Stimulated activated naive CD8-positive, alpha-beta T cell treated with anti-CD3 and anti-CD28 coated beads, Interleukin-15, Interleukin-2, amounts not matched to agents 100 U/mL and 50 U/mL, for 24 hours (primary cell): ENCODE measurements at places on chromosomes 16 and 17.

GRCh38 chr16:83933885-83934683 lies 19.0 kb upstream of the OSGIN1 start:
- no peak for DNase-seq

DNA sequence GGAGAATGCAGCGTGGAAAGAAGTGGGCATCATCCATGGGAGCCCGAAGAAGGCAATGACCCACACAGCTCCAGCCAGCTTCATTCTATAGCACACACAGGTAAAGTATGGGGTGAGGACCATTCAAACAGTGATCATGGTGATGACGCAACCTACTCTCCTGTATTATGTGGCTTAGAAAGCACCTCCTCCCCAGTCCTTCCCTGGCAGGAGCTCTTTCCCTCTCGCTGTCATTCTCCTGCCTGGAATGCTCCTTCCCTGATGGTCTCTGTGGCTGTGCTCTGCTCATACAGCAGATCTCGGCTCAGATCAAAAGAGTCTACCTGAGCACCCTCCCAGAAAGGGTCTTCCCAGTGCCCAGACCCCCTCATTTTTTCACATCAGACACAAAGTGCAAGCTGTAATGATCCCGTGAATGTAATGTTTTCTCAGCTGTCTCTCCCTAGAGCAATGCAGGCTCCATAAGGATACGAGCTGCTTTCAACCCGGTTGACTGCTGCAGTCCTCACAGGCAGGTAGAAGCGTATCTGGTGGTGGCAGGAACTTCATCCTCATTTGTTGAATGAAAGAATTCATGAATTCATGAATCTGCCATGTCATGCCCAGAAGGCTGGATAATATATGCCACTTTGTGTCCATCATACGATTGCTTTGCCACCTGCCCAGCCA lies 248.8 kb downstream of the HS3ST3A1 start:
- no peak for DNase-seq

- DNase-seq, result no peak
Measured at GRCh38 chr17:36074365-36074764, 10.3 kb downstream of the CCL18 start.

- DNase-seq, result no peak
Measured at GRCh38 chr17:80198144-80198661, 21.9 kb downstream of the SGSH start.

DNA sequence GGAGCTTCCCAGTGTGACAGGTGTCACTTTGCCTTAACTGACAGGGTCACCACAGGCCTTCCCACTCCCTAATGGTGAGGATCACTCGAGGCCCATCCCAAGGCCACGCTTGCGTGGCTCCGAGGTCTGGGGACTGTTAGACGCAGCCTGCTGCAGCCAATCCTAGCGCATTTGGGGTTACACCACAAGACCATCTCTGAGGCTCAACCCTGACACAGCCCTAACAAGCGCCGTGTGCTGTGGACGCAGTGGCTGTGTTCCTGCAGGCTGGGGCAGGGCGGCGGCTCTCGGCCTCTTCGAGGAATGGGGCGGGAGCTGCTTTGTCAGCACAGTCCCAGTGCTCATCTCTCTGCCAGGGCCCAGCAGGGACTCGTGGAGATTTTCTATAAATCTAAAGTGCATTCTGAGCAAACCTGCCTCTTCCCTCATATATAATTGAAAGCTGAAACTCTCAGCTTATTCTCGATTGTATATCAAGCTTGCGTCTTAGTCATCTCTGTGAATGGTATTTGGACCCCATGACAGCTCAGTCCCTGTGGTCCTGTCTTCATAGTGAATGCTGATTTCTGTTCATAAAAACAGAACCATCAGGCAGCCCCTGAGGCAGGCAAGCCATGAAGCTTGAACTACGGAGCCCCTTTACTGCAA lies 65.8 kb upstream of the CHMP6 start:
- no peak for DNase-seq

DNA sequence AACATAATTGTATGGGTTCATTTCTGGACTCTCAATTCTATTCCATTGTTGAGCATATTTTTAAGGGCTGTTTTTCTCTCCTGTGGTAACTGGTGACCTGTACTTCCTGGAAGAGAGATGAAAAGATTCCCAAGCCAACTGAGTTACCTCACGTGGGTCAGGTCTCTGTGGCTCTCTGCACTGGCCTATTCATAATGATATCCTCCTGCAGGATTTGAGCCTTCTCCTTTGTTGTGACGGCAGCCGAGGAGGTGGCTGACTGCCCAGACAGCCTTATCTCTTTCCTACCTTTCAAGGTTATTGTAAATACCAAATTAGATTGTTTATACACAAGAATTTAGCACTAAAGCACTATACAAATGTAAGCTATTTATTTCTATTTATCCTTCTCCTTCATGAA lies 2.7 kb upstream of the ACE start:
- no peak for DNase-seq

- no peak for DNase-seq
Measured at GRCh38 chr17:47744168-47745036, 11.4 kb downstream of the TBX21 start.

DNA sequence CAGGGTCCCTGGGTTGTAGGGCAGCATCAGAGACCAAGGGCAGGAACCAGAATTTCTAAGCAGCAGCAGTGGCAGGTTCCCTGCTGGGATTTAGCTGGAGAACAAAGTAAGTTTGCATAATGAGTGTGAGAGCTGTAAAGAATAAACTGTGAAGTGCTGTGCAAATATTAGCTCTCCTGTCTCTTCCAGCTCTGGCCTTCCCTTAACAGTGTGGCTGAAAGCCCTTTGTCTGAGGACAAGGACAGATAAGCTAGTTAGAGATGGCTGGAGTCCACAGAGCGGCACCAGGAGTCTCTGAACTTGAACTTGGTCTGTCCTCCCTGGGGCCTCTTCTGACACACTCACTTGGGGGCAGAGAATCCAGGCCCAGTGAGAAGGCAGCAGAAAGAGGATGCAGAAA lies 98.2 kb upstream of the WSCD1 start:
- no peak for DNase-seq

- DNase-seq, result no peak
Measured at GRCh38 chr17:79646721-79647455, 36.0 kb upstream of the RBFOX3 start.

DNA sequence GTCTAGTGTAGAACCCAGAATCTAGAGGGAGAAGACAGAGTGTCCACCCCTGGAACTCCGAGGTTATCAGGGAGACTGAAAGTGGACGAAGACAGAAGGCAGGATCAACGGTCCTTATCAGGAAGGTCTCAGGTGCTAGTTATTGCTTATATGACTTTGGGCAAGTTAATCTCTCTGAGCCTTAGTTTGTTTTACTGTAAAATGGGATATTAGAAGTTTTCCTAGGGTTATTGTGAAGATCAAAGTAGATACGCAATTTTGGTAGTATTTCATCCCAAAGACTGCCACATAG lies 1.2 kb downstream of the RNF167 start:
- DNase-seq, result no peak

GRCh38 chr16:46883690-46884512 lies at the start of gene GPT2:
Gene GPT2, plus strand, starts transcription at chr16:46884362. Its CDS starts 354 bp downstream, at chr16:46884716.
- DNase-seq, result peak; percentile 91

DNA sequence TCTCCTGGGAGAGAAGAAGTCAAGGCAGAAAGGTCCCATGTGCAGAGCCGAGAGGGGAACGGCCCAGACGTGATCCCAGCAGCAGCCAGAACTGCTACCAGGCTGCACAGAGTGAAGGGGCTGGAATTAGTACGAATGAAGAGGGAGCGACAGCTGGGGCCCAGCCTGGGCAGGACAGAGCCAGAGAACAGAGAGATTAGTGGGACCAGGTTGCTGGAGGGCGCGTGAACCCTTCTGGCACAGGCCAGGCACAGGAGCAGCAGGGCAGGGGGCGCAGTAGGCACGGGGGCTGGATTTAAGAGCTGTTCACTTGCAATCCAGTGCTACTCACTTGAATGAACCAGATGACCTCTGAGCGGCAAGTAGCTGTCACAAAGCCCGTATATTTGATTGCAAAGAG lies 66.9 kb downstream of the PLXDC1 start:
- DNase-seq, result no peak

DNA sequence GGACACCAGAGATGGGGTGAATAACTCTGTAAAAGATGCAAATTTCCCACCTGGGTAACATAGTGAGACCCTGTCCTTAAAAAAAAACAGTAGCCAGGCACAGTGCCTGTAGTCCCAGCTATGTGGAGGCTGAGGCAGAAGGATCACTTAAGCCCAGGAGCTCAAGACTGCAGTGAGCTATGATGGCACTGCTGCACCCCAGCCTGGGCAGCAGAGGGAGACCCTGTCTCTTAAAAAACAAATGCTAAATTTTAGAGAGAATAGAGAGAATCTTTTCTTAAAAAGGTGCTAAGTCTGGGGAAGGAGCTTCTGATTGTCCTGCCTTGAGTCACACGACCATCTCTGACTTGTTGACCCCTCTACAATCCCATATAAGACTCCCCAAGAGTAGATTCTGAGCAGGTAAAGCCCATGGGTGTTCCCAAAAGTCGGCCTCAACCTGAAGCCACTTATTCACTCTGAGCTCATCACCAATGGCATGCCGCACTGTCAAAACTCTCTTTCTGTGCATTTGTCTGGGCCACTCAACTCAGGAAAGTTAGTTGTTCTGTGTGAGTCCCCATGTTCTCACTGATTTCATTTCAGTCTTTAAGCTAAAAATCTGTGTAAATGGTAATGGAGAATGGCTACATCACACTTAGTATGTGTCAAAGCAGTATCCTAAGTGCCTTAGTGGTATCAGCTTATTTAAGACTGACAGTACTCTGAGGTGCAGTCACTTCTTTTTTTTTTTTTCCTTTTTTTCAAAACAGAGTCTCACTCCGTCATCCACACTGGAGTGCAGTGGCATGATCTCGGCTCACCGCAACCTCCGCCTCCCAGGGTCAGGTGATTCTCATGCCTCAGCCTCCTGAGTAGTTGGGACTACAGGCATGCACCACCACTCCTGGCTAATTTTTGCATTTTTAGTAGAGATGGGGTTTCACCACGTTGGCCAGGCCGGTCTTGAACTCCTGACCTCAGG lies 41.6 kb downstream of the PRKCB start:
- no peak for DNase-seq

DNA sequence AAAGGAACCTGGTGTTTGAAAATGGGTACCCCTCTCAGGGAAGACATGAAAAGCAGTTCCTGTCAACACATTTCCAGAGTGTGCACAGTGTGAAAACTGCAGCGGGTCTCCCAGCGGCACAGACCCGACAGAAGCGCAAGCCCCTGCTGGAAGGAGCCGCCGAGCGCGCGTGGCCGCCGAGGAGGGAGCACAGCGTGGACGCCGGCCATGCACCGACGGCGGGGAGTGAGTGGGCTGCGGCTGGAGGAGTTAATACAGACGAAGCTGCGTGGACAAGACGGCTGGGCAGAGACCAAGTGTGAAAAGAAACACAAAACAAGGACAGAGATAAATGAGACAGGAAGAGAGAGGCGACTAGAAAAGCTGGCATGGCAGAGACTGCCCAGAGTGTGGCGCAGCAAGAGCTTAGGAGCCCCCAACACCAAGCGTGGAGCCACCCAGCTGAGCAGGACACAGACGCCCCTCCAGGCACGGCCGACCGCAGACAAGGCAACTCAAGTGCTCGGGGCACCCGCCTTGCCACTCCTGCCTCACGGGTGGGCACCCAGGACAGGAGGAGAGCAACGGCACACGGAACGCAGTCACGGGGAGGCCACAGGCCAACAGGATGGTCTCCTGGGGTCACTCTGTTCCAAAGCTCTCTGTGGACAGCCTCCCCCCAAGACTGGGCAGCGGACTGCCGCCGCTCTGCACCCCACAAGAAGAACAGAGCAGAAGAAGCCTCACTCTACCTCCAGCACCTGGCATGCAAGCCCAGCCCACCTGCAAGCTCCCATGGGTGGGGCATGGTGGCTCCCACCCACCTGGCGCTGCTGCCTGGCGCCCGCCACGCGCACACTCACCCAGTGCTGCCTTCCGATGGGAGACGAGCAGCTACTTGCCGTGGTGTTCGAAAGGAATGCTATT lies 16.5 kb downstream of the SLC16A3 start:
- DNase-seq, result no peak

DNA sequence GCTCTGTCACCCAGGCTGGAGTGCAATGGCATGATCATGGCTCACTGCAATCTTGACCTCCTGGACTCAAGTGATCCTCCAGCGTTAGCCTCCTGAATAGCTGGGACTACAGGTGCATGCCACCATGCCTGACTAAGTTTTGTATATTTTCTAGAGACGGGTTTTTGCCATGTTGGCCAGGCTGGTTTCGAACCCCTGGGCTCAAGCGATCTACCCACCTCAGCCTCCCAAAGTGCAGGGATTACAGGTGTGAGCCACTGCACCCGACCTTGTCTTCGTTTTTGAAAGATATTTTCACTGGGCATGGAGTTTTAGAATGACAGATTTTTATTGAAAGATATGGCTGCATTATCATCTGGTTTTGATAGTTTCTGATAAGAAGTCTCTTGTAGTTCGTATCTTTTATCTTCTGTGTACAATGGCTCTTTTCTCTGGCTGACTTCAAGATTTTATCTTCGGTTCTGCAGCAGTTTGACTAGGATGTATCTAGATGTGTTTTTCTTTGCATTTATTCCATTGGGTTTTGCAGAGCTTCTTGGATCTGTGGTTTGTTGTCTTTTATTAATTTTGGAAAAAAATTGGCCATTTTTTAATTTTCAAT lies 14.6 kb downstream of the ADGRG5 start:
- DNase-seq, result no peak

DNA sequence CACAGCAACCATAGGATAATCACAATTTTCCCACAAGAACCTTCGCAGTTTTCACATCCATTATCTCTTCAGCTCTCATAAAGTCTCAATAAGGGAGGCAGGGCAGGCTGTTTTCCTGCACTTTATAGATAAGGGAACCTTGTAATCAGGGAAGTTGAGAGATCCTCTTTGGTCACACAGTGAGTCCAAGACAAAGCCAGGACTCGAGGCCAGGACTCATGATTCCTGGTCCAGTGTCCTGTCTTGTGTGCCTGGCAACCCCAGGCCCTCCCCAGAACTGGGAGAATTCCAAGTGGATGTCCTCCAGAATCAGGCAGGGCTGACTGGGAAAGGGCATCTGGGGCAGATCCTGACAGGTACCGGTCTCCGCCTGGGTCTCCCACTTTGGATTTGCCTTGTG lies 23.1 kb upstream of the PHF12 start:
- DNase-seq, result no peak

DNA sequence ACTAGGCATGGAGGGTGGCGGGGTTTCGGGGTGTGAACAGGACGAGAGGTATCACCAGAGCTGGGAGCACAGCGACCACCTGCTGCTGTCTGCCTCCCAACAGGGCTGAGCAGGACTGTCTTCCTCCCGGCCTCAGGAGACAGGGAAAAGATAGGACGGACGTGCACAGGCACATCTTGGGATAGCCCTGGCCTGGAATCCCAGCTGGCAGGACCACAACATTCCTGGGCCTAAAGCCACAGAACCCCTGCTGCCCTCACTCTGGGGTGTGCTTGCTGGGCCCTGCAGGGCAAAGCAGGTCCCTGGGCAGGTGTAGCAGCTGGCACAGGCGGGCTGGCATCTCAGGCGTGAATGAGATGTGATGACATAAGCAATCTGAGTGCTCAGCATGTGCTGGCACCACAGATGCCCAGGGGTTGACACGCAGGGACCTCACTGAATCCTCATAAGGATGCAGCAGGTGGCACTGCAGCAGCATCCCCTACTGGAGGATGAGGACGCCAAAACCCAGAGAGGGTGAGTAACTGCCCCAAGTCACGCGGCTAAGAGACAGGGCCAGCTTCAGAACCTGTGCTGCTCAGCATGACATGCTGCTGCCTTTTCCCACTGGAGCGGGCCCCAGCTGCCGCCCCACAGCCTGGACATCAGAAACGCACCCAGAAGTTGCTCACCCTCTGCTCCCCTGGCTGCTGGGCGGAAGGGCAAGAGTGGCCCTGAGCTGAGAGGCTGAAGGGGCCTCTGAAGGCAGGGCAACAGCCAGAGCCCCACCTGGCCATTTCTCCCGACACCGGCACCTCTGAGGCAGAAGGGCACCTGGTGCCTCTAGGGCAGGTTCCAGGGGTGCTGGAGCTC lies 7.1 kb downstream of the CORO7 start:
- no peak for DNase-seq

GRCh38 chr16:81778231-81778630 lies 860 bp upstream of the PLCG2 start:
- no peak for DNase-seq
